Activated T-helper 1 cell treated with anti-CD3 and anti-CD28 coated beads, Interleukin-12 subunit alpha, Interleukin-12 subunit beta, Interleukin-2, Interleukin-4 antibody, amounts not matched to agents 30 ng/mL and 10 ng/mL and 1 ng/mL, durations not matched to agents 14 hours and 24 hours and 36 hours (primary cell): ENCODE measurements at places on chromosomes 2 and 18. TPM values are rescaled to one million over a fixed set of nuclear protein-coding genes. Genes with fewer than 3 reads are reported as not detected.

UNC50 gene
- 41.4 and 43.0 TPM in 2 replicates for total RNA-seq

PCARE gene
- total RNA-seq: not detected in 2 replicates

- H3K27me3 ChIP-seq: no peaks in the 10 kb centered on the region
- no peak overlapping the region for H3K27ac ChIP-seq
- no peaks in the 10 kb centered on the region for H3K36me3 ChIP-seq
- DNase-seq: no peak
Measured at GRCh38 chr18:45456090-45457021, 158.9 kb upstream of the SLC14A2 start.

DNA sequence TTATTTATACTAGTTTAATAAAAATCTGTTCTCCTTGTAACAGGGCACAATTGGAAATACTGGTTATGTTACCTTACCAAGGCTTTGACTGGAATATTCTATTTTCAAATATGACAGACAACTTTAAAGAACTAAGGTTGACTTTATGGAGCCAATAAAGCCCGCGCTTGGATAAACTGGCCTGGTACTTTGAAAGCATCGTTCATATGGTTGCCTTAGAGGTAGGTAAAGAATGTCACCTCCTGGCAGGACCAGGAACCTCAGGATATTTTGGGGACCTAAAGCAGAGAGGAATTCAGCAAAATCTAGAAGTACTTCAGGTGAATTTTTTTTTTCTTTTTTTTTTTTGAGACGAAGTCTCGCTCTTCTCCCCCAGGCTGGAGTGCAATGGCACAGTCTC lies 71.2 kb upstream of the CREB1 start:
- H3K4me3 ChIP-seq: no peak overlapping the region
- no peaks in the 10 kb centered on the region for H3K36me3 ChIP-seq
- H3K27me3 ChIP-seq: peaks cover 2% of the 10 kb centered on the region

STRADB gene
- 14.6 and 18.1 TPM in 2 replicates for total RNA-seq

- H3K4me3 ChIP-seq: no peak overlapping the region
- H3K36me3 ChIP-seq: no peaks in the 10 kb centered on the region
- no peak overlapping the region for H3K27ac ChIP-seq
- DNase-seq: no peak
- H3K27me3 ChIP-seq: no peaks in the 10 kb centered on the region
Measured at GRCh38 chr18:1466035-1466434, 561.4 kb downstream of the ADCYAP1 start.

DNA sequence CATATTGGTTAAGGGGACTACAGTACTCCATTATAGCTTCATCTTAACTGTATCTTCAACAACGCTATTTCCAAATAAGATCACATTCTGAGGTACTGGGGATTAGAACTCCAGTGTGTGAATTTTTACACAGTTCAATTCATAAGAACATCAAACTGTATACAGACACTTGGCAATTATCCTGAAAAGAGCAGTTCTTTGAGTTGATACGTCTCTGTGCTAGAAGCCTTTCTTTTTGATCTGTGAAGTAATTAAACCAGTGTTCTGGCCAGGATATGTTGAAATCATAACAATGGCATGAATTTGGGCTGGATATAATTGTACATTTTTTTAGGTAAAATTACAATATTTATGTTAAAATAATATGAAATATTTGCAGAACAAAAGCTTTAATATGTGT lies 93.5 kb upstream of the ITPRID2 start:
- no peak overlapping the region for H3K4me3 ChIP-seq
- DNase-seq: no peak
- no peak overlapping the region for H3K27ac ChIP-seq
- H3K36me3 ChIP-seq: no peaks in the 10 kb centered on the region

FASTKD2 gene
- total RNA-seq: 32.8 and 36.7 TPM in 2 replicates

DNA sequence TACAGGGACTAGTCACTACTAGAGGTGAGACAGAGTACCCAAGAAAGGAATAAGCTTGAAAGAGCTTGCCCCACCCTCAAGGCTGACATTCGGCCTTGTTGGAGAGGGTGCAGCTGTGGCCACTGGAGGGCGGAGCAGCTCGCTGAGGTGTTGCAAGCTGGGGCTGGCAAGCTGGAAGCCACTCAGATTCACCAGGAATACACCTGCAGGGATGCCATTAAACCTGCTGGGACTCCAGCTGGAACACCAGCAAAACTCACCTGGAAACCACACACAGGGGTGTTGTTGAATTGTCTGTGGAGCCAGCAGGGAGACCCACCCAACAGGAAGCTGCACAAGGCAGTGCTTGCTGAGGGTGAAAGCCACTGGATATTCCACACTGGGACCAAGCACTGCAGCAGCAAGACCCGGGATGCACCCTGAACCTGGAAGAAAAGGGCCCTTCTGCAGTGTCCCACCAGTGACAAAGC lies 26.1 kb downstream of the KCTD18 start:
- H3K4me1 ChIP-seq: peaks cover 7% of the 10 kb centered on the region
- peaks cover 12% of the 10 kb centered on the region for H3K36me3 ChIP-seq
- no peak overlapping the region for H3K4me3 ChIP-seq
- no peaks in the 10 kb centered on the region for H3K27me3 ChIP-seq
- H3K27ac ChIP-seq: no peak overlapping the region

- no peak overlapping the region for H3K27ac ChIP-seq
- H3K4me3 ChIP-seq: no peak overlapping the region
- H3K27me3 ChIP-seq: peaks cover 5% of the 10 kb centered on the region
- no peaks in the 10 kb centered on the region for H3K36me3 ChIP-seq
- DNase-seq: no peak
Measured at GRCh38 chr2:20050104-20050645, 1.3 kb downstream of the LAPTM4A start.

GRCh38 chr2:47173986-47174732 lies 19.1 kb upstream of the STPG4 start:
- peak overlapping the region; percentile 99 for H3K4me3 ChIP-seq
- H3K4me1 ChIP-seq: peaks cover 63% of the 10 kb centered on the region
- H3K27ac ChIP-seq: peak overlapping the region; percentile 56
- peaks cover 2% of the 10 kb centered on the region for H3K27me3 ChIP-seq

GRCh38 chr2:111670776-111671175 lies 213.2 kb downstream of the ANAPC1 start:
- H3K4me3 ChIP-seq: no peak overlapping the region
- no peaks in the 10 kb centered on the region for H3K36me3 ChIP-seq
- H3K4me1 ChIP-seq: peaks cover 22% of the 10 kb centered on the region
- peaks cover 4% of the 10 kb centered on the region for H3K27me3 ChIP-seq
- H3K27ac ChIP-seq: no peak overlapping the region

CPLX4 gene
- not detected in 2 replicates for total RNA-seq

GRCh38 chr2:118185210-118186109 lies 97.2 kb downstream of the INSIG2 start:
- H3K36me3 ChIP-seq: no peaks in the 10 kb centered on the region
- no peaks in the 10 kb centered on the region for H3K27me3 ChIP-seq
- H3K4me1 ChIP-seq: peaks cover 53% of the 10 kb centered on the region
- H3K27ac ChIP-seq: peak overlapping the region; percentile 98
- H3K4me3 ChIP-seq: peak overlapping the region; percentile 90
- DNase-seq: peak; percentile 35

GRCh38 chr18:64747803-64748202 lies 598.9 kb upstream of the LINC00305 start:
- no peak for DNase-seq
- no peak overlapping the region for H3K4me3 ChIP-seq

AGXT gene
- not detected in 2 replicates for total RNA-seq

- peaks cover 6% of the 10 kb centered on the region for H3K27me3 ChIP-seq
- peak overlapping the region; percentile 100 for H3K27ac ChIP-seq
- peak; percentile 47 for DNase-seq
- H3K4me1 ChIP-seq: peaks cover 38% of the 10 kb centered on the region
- H3K36me3 ChIP-seq: peaks cover 3% of the 10 kb centered on the region
- peak overlapping the region; percentile 99 for H3K4me3 ChIP-seq
Measured at GRCh38 chr18:11851806-11852337, 659 bp downstream of the CHMP1B start.

GRCh38 chr2:18924886-18925285 lies 335.5 kb upstream of the NT5C1B start:
- H3K27ac ChIP-seq: no peak overlapping the region
- no peak overlapping the region for H3K4me3 ChIP-seq
- no peaks in the 10 kb centered on the region for H3K36me3 ChIP-seq

DNA sequence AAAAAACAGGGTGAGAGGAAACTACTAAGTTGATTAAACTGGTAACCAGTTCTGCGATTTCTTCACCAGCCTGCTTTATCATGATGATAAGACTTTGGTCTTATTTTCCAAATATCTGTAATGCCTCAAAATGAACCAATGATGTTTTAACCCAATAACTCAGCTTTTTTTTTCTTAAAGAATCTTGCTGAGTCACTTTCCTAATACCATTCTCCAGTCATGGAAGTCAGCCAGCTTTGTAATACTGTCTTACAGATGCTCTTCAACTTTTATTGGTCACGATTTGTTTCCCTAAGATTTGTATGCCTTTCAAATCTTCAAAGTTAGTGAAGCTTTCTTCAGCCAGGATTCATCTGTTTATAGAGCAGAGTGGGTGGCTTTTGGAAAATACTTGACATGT lies 47.7 kb upstream of the SMIM21 start:
- H3K27me3 ChIP-seq: peaks cover 7% of the 10 kb centered on the region
- H3K4me3 ChIP-seq: no peak overlapping the region
- no peak overlapping the region for H3K27ac ChIP-seq
- H3K4me1 ChIP-seq: no peaks in the 10 kb centered on the region
- H3K36me3 ChIP-seq: no peaks in the 10 kb centered on the region

COQ10B gene
- 26.9 and 28.8 TPM in 2 replicates for total RNA-seq

- H3K36me3 ChIP-seq: no peaks in the 10 kb centered on the region
- no peak overlapping the region for H3K27ac ChIP-seq
- no peak overlapping the region for H3K4me3 ChIP-seq
- no peaks in the 10 kb centered on the region for H3K4me1 ChIP-seq
- no peak for DNase-seq
Measured at GRCh38 chr18:7002107-7002506, 115.5 kb downstream of the LAMA1 start.

RAB27B gene
- total RNA-seq: 0.10 and 0.21 TPM in 2 replicates

TP53I3 gene
- 0.70 and 0.96 TPM in 2 replicates for total RNA-seq

DNA sequence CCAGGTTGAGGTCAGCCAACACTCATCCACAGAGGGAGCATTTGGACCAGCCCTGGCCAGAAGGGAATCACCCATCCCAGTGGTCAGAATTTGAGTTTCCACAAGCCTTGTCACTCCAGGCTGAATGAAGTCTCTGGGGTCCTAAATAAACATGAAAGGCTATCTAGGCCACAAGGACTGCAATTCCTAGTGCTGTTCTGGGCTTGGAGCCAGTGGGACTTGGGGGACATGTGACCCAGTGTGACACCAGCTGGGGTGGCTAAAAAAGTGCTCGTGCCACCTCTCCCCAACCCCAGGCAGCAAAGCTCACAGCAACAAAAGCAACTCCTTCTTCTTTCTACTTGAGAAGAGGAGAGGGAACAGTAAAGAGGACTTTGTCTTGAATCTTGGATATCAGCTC lies 91.7 kb downstream of the MDH1 start:
- H3K4me3 ChIP-seq: no peak overlapping the region
- peaks cover 3% of the 10 kb centered on the region for H3K27me3 ChIP-seq
